RCC 7860 (cell line): ENCODE measurements at places on chromosomes 16 and 17.
A peak's percentile ranks its signal among the peaks of the same experiment; 100 is the strongest.

GRCh38 chr16:56795011-56795410 lies 65.1 kb downstream of the NUP93 start:
- peak; percentile 67 for DNase-seq

GRCh38 chr16:67017810-67018488 lies 11.0 kb upstream of the CBFB start:
- peak; percentile 90 for DNase-seq

DNA sequence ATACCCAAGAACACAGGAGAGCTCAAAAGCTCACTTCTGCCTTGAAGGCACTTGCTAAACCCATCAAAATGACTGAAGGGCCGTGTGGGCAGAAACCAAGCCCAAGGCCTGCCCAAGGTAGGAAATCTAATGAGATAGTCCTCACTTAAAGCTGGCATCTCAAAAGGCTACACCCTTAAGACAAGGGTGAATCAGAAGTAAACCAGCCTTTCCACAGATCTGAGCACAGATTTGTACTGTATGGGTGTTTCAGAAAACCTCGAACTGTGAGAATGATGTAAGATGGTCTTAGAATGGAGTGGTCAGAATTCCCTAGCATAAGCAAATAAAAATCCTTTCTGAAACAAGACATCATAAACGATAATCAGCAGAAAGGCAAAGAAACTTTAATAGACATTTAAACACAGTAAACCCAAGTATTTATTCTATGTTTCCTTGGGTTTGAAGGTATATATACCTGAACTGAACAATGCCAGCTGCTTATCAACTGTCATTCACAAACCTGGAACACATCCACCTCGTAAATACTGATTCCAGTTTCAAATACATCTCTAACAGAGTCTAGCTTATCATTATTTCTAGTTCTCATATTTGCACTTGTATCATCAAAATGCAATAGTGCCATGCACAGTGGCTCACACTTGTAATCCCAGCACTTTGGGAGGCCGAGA lies 37.8 kb downstream of the GLG1 start:
- DNase-seq: no peak

DNA sequence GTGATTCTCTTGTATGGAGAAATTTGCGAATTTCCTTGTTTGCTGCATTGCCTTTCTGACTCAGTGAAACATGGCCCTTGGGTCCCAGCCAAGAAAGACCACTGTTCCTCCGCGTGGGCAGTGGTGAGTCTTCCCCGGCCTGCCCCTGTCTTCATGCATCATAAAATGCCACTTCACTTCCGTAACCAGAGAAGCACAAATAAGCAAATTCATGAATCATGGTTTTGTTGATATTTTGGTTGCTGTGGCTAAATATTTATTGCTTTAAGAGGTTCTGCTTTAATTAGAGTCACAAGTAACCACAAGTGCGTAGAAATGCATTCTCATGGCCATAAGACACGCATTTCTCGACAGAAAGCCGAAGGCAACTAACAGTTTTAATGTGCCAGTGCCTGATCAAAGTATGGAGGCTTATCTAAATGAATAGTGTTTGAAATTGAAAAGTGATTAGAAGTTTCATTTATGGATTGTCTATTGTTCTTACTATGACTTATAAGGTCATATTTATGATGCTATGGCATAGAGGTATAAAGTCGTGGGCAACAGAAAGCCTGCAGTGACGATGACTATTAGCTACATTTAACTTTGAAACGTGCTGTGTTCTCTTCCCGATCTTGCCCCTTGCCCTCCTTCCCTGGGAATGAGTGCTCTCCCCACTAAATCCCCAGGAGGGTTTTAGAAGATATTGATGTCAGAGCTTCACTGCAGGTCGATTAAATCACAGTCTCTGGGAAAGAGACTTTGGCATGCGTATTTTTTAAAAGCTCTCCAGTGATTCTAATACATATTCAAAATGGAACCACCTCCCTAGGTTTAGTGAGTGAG lies 76.0 kb downstream of the WIPI1 start:
- peak; percentile 44 for DNase-seq

GRCh38 chr17:38602453-38602852 lies 3.3 kb downstream of the SRCIN1 start:
- no peak for DNase-seq

DNA sequence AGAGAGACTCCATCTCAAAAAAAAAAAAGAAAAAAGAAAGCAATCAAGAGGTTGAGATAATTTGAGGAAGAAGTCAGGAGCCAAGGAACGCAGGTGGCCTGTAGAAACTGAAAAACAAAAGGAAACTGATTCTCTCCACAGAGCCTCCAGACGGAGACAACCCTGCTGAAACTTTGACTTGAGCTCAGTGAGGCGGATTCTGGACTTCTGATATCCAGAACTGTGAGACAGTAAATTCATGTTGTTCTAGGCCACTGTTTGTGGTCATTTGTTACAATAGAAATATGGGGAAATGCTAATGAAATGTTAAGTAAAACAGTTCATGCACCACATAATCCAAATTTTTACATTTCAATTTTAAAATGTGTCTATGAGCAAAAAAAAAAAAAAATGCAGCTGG lies 5.2 kb downstream of the MBTPS1 start:
- DNase-seq: no peak

DNA sequence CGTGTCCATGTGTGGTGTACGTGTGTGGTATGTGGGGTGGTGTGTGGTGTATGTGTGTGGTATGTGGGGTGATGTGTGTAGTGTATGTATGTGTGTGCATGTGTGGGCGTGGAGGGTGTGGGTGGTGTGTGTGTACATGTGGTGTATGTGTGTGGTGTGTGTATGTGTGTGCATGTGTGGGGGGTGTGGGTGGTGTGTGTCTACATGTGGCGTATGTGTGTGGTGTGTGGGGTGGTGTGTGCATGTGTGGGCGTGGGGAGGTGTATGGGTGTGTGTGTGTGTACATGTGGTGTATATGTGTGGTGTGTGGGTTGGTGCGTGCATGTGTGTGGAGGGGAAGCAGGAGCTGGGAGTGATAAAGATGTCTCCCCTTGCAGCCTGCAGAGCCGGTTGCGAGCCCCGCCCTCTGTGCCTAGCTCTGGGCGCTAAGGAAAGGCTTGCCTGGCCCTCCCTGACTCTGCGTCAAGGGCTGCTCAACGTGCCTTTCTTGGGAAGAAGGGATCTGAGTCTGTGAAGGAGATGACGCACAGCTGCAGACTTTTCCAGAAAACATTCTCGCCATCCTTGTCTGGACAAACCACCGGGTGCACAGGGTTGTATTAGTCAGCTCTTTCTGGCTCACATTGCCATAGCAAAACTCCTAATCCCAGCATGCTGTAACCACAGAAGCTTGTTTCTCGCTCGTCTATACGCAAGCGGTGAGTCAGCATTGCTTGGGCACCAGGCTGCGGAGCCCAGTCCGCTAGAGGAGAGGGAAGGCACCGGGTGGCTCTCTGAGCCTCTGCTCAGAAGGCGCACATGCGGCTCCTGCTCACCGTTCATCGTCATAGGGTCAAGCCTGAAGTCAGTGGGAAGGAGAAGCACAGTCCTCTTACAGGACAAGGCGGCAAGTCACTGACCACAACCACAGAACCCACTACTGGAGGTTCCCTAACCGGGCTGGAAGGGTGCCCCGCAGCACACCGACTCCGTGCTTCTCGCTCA lies 2.0 kb upstream of the CD300H start:
- peak; percentile 95 for DNase-seq

DNA sequence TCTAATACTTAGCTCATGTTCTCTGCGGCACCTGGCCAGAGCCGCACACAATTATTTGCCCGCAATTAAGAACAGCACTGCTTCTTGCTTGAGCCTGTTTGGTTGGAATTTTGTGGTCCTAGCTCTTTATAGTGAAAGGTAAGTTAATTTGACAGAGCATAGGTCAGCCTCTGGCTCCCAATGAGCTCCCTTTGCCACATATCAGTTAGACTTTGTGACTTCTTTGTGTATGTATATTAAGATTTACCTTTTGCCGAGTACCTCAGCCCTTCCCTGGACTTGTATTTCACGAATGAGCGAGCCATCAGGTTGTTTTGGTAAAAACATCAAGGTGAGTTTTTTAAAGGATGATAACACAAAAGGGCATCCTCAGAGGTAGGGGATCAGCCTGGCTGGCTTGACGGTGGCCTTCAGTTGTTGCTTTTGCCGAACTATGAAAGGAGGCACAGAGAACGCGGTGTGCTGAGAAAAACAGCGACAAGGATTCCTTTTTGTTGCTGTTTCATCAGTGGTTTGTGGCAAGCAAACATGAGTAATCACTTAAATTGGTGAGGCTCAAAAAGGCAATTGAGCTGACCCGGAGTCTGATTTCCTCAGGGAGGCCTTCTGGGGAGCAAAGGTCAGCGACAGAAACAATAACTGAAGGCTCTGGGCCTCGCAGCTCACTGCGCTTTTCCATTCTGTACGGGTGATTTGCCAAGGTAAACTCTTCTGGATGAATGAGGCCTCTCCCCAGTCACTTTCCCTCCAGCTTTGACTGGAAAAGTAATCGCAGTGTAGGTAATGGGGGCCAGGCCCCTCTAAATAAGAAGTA lies 163.6 kb downstream of the HS3ST3A1 start:
- peak; percentile 71 for DNase-seq

DNA sequence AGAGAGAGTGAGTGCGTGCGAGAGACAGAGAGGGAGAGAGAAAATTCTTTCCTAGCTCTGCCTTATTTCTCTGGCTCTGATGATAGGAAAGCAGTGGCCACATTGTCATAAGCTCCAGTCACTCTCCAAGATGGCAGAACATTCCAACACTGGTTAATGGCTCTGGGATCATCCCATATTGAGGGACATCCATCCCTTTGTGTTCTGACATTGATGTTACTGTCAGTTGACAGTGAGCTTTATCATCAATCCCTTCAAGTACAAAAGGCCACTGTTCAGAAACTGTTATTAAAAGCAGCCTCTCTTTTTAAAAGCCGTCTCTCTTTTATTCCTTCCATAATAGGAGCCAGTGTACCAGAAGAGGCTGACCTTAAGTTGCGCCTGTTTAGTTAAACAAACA lies 1084.9 kb upstream of the RBFOX1 start:
- DNase-seq: no peak

DNA sequence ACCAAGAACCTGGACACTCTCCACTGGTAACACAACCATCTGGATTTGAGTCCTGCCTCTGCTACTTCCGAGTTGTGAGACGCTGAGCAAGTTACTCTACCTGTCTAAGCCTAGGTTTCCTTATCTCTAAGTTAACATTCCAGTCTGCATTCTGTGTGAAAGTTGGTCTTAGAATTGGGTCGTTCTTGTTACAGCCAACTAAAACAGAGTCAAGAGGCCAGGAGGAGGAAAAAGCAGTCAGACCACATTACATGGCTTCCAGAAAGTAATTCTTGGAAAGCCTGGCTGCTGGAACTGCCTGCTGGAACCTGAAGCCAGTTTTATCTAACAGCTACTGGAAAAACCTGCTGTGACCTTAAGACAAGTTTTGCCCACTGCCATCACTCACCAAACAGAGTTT lies 38.4 kb upstream of the XYLT1 start:
- no peak for DNase-seq

DNA sequence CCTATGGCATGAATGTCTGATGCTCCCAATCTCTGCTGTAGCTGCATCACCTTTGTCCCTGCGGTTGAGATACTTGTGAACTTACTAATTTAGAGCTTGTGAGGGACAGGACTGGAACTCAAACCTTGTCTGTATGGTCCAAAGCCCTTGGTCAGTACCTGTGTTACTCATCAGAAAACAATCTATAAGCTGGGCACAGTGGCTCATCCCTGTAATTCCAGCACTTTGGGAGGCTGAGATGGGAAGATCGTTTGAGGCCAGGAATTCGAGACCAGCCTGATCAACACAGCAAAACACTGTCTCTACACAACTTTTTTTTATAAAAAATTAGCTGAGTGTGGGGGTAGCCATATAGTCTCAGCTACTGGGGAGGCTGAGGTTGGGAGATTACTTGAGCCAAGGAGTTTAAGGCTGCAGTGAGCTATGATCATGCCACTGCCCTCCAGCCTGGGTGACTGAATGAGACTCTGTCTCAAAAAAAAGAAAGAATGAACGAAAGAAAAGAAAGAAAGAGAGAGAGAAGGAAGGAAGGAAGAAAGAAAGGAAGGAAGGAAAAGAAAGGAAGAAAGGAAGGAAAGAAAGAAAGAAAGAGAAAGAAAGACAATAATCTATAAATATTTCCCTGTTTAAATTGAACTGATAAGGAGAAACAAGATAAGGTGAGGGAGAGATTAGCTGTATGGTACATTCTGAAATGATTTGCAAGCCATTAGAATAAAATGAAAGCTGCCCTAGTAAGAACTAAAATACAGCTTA lies 31.7 kb upstream of the MYH10 start:
- no peak for DNase-seq

DNA sequence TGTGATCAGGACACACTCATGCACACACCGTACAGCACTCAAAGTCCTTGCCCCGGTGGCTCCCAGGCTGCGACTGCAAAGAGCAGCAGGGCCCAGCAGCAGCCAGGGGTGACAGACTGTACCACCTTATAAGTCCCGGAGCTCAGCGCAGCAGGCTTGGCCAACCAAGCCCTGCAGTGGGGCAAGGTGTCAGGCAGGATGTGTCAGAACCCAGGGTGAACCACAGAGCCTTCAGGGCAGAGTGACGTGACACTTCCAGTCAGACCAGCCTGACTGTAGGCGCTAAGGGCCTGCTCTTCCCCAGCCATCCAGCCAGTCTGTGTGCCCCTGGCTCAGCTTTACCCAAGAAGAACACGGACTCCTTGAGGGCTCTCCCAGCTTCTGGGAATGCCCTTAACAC lies 204.1 kb downstream of the COPRS start:
- DNase-seq: peak; percentile 52

- DNase-seq: no peak
Observed at GRCh38 chr16:88358023-88358420, 24.7 kb upstream of the ZNF469 start.

- DNase-seq: no peak
Observed at GRCh38 chr17:68602289-68602688, 1.1 kb upstream of the FAM20A start.

- peak; percentile 62 for DNase-seq
Observed at GRCh38 chr17:38579934-38580333, 25.8 kb downstream of the SRCIN1 start.

DNA sequence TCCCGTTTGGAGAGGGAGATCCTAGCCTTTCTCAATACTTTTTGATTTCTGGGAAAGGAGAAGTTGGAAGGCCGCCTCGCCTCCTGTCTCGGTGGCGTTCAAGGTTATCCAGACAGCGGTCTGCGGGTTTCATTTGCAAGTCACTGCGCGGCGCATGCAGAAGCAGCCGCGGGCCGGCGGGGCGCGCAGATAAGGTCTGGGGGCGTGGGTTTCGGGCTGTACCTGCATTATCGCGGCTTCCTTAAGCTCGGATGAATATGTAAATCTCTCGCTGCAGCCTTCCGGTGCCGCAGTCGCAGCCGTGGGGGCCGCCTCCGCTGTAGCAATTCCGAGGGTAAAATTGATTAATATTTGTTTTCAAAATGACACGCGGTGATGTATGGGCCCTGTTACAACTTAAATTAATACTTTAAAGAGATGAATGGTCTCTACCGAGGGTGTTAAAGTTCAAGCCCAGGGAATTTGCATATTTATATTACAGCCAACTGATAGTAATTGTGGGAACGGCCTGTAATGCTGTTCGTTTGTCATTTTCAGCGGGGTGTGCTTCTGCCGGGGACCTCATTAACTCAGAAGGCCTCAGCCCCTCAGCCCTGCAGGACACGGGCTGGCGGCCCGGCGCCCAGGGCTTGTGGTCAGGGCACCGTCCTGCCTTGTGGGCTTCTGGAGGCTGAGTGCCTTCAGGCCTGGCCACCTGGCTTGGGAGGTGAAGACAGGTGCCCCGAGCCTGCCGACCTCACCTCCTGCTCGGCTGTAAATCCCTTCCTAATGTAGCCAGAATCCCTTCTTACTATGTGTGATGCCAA lies 99.4 kb downstream of the CYLD start:
- DNase-seq: no peak
